ENCODE measurements at places on chromosomes 6 and 20. TPM values are rescaled to one million over a fixed set of nuclear protein-coding genes. Genes with fewer than 3 reads are reported as not detected.

The SCUBE3 gene
- 51.9 TPM for total RNA-seq

The ZC2HC1B gene
- 0.29 TPM for total RNA-seq

The ZBTB2 gene
- total RNA-seq, result 15.2 TPM

The SAMD3 gene
- 0.38 TPM for total RNA-seq

DNA sequence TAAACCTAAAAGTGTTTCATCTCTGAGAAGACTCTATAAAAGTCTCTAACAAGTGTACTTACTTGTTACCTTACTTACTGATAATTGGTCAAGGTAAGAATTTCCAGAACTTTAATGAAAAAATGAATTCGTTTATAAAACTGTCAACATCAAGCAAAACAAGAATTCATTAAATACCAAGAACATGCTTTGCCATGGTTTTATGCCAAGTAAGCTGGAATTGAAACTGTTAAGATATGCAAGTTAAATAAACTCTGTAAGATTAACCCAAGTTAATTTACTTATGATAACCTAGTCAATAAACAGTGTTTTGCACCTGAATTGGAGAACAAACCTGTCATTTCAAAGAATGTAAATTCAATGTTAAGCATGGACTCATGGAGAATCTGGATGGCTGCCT is 17.1 kb upstream of the DEFB113 start:
- peaks cover 2% of the 10 kb centered on the region for H3K4me1 ChIP-seq
- H3K27me3 ChIP-seq, result no peaks in the 10 kb centered on the region
- no peak overlapping the region for H3K27ac ChIP-seq
- no peak for DNase-seq
- no peak overlapping the region for H3K4me3 ChIP-seq
- no peaks in the 10 kb centered on the region for H3K36me3 ChIP-seq

- peaks cover 13% of the 10 kb centered on the region for H3K27me3 ChIP-seq
- H3K4me1 ChIP-seq, result peaks cover 18% of the 10 kb centered on the region
- peaks cover 2% of the 10 kb centered on the region for H3K36me3 ChIP-seq
- H3K4me3 ChIP-seq, result peak within 1 kb of the TSS; percentile 80
- peak; percentile 61 for DNase-seq
Measured at GRCh38 chr6:107114926-107115694, at the start of gene BEND3. Gene BEND3 (minus strand): TSS chr6:107115515. CDS start chr6:107099285, 16,230 bp downstream.

DNA sequence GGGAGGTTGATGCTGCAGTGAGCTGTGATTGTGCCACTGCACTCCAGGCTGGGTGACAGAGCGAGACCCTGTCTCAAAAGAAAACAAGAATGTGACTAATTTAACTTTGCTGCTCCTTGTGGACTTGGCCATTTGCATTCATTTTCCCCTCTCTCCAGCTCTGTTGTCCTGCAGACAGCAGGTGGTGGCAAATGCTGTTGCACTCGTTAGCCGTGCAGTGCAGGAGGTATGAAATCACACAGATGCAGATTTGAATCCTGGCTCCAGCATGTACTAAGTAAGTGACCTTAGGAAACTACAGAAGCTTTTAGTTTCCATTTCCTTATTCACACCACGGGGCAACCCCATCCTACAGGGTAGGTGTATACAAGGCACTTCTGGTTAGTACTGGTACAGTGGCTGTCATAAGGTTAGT is 9.6 kb upstream of the BEND3 start:
- H3K36me3 ChIP-seq, result no peaks in the 10 kb centered on the region
- peaks cover 5% of the 10 kb centered on the region for H3K4me1 ChIP-seq
- DNase-seq, result no peak
- no peaks in the 10 kb centered on the region for H3K27me3 ChIP-seq
- H3K27ac ChIP-seq, result no peak overlapping the region
- no peak overlapping the region for H3K4me3 ChIP-seq

DNA sequence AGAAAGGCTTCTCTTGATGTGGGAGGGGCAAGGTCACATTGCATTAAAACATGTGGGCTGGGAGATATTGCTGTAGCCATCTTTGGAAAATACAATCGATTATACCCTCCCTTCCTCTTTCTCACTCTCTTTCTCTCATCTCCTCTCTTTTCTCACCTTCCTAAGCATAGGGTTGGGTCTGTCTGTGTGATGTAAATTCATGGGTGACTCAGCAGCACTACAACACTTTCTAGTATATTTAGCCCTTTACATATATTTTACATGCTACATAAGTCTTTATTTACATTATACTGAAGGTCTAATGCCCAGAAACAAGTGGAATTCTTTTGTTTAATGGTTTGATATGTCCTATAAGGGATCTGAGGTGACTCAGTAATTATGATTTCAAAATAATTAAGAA is 634.8 kb upstream of the FLRT3 start:
- no peak overlapping the region for H3K27ac ChIP-seq
- H3K4me3 ChIP-seq, result no peak overlapping the region
- H3K27me3 ChIP-seq, result no peaks in the 10 kb centered on the region
- no peak for DNase-seq

GRCh38 chr6:7142918-7143475 is 35.2 kb downstream of the RREB1 start:
- H3K4me1 ChIP-seq, result peaks cover 76% of the 10 kb centered on the region
- no peaks in the 10 kb centered on the region for H3K36me3 ChIP-seq

GRCh38 chr6:155309150-155309549 is 5.1 kb downstream of the TFB1M start:
- peaks cover 18% of the 10 kb centered on the region for H3K36me3 ChIP-seq
- H3K4me3 ChIP-seq, result no peak overlapping the region
- no peaks in the 10 kb centered on the region for H3K27me3 ChIP-seq
- no peak overlapping the region for H3K27ac ChIP-seq
- DNase-seq, result no peak
- peaks cover 19% of the 10 kb centered on the region for H3K4me1 ChIP-seq

- DNase-seq, result no peak
- peaks cover 16% of the 10 kb centered on the region for H3K27me3 ChIP-seq
- H3K36me3 ChIP-seq, result no peaks in the 10 kb centered on the region
- no peak overlapping the region for H3K4me3 ChIP-seq
- no peak overlapping the region for H3K27ac ChIP-seq
Measured at GRCh38 chr20:25042531-25043498, 15.1 kb downstream of the ACSS1 start.
